ENCODE measurements at places on chromosomes 12 and 14. TPM values are rescaled to one million over a fixed set of nuclear protein-coding genes. Genes with fewer than 3 reads are reported as not detected.

SOX5 gene
- total RNA-seq, result 58.3 TPM

TRPV4 gene
- total RNA-seq, result 2.5 TPM

SPIC gene
- total RNA-seq, result not detected

GRCh38 chr14:29705801-29706200, 221.8 kb downstream of the PRKD1 start:
- no peaks in the 10 kb centered on the region for H3K36me3 ChIP-seq
- no peak overlapping the region for H3K4me3 ChIP-seq
- no peak for DNase-seq
- H3K27ac ChIP-seq, result no peak overlapping the region
- no peaks in the 10 kb centered on the region for H3K4me1 ChIP-seq

DNA sequence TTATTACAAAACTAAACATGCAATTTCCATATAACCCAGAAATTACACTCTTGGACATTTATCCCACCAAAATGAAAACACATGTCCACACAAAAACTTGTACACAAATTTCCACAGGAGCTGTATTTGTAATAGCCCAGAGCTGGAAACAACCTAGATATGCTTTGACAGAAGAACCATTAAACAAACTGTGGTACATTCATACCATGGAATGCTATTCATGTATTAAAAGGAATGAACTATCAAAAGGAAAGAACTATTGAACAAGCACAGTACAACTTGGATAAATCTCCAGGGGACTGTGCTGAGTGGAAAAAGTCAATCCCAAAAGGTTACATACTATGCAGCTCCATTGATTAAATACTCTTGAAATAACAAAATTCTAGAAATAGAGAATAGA, 35.8 kb upstream of the ERGIC2 start:
- H3K4me1 ChIP-seq, result no peaks in the 10 kb centered on the region
- H3K27ac ChIP-seq, result no peak overlapping the region
- no peaks in the 10 kb centered on the region for H3K36me3 ChIP-seq
- no peaks in the 10 kb centered on the region for H3K27me3 ChIP-seq
- H3K4me3 ChIP-seq, result no peak overlapping the region
